ENCODE measurements at places on chromosomes 11 and 22.

DNA sequence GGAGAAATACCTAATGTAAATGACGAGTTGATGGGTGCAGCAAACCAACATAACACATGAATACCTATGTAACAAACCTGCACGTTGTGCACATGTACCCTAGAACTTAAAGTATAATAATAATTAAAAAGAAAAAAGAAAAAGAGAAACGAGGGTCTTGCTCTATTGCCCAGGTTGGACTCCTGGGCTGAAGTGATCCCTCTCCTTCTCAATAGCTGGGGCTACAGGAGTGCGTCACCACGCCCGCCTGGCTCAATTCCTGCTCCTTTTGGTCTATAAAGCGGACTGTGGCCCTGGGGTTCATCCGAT lies 521 bp upstream of the PTS start:
- DNase-seq: no peak

- no peak for DNase-seq
Measured at GRCh38 chr11:11313902-11314692, 39.0 kb downstream of the CSNK2A3 start.

GRCh38 chr11:44775366-44775984 lies 48.7 kb downstream of the TSPAN18 start:
- DNase-seq: peak; percentile 61

DNA sequence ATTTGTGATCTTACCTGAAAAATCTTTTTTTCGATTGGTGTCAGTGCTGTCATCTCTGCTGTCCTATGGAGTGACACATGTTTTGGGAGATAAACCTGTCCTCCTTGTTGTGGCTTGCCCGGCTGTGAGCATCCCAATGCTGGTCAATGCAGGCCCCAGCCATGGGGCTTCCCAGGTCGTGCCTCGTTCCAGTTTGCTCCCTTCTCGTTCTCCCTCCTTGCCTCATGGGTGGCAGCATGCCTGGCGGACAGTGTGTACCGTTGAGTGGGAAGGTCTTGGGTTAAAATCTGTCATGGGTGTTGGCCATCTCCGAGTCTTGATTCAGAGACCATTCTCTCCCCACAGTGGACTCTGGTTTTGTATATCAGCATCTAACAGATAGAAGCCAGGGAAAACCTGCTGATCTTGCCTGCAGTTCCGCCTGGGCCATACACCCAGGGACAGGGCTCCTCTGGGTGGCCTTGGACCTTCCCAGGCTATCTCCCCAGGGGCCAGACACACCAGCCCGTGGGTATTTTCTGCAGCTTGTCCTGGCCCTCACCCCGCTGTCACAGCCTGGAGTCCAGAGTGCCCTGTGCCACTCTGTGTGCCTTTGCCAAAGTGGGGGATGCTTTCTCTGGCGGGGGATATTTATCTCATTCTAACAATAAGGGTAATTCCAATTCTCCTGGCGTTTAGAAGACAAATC lies 208.1 kb downstream of the TBC1D22A start:
- DNase-seq: no peak

DNA sequence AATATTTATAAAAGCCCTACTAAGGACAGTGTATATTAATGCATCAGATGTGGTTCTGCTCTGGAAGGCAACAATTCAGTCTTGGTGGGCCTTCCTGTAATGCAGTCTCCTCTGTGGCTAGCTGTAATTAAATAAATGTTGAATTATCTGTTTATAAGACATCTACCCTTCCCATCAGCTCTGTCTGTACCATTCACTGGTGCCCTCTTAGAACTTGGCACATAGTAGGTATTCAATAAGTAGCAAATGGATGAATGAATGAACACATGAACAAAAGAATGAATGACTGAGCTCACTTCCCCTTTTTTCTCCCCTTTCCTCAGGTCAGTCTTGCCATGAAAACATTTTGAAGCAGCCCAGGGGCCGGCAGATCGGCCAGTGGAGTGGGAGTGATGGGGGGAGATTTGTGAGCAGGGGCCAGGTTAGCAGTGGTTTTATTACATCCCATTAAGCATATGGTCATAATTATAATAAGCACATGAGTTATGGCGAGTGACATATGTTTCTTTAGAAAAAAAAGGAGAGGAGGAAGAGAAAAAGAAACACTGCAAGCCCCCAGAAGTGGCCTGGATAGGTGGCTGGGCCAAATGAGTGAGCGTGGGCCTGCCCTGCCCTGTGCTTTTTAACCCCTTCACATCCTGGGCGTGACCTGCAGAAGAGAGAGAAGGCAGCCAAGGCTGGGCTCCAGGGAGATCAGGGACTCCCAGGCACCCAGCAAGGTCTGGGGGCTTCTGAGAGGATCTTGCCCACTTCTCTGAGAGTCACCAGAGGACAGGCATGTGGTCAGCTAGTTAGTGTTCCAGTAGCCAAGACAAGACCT lies 48.6 kb upstream of the CD82 start:
- DNase-seq: no peak

- no peak for DNase-seq
Measured at GRCh38 chr22:45185718-45186514, 22.2 kb downstream of the NUP50 start.

GRCh38 chr22:24994070-24994763 lies 41.7 kb downstream of the KIAA1671 start:
- peak; percentile 6 for DNase-seq

DNA sequence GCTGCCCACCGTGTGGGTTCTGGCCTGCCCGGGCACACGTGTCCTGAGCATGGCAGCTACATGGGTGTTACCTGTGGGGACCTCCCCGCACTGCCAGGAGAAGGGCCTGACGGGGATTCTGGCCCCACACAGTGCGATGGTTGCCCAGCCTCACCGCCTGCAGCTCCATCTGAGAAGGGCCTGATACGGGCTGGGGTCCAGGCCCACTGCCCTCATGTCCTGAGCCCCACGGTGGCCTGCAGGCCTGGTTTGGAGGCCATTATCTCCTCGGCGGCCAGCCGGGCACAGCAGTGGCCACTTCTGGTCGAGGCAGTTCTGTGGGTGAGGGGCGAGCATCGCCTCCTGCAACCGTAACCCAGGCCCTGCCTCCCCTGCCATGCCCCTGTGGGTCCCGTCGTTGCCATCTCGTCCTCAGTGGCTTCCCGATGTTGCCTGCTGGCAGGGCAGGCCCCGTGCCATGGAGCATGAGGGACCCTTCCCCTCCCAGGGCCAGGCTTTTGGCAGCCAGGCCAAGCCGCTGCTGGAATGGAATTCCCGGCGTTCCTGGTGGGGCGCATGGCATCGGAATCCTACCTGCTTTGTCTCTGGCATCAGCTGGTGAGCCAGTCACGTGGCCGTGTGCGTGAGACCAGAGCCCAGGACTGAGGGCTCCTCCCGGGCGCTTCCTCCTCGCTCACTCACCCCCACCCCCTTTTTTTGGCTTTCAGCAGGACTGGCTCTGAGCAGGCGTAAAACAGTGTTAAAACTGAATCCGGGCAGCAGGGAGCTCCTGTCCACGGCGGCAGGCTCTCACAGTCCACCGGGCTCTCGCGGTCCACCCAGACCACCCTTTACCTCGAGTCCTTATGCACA lies 71.9 kb upstream of the PPARA start:
- no peak for DNase-seq

DNA sequence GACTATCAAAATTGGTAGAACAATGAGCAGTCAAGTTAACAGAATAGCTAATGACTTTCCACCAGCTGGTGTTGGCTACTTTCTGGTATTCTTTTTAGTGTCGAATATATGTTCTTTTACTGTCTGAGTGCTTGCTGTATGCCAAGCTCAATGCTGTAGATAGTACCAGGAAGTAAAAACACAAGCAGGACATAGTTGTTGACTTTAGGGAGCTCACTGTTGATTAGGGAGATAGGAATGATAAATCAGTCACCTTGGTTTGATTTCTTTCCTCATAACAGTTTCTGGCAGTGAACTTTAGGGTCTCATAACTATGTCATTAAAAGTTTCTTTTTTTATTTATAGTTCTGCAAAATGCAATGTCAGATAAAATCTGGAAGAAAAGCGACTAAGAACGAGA lies 9.0 kb downstream of the HMGXB4 start:
- DNase-seq: no peak

DNA sequence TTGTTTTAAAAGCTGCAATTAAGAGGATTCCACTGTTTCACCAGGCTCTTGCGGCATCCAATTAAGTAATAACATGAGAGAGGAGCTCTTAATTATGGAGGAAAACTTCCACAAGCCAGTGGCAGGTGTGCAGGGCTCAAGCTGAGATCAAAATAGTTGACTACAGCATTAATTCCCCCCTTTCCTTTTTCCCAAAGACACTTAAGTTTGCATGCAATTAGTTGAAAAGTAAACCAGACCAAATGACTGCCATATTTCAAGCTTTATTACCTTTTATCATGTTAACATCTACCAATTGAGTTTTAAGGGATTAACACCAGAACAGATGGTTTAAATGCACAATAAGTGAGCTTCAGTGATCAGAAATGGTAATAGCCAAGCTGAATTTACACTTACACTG lies 32.1 kb downstream of the FAM168A start:
- DNase-seq: no peak

GRCh38 chr11:119307219-119307618 lies 9.7 kb downstream of the MCAM start:
- DNase-seq: no peak

- DNase-seq: no peak
Measured at GRCh38 chr11:134904103-134904790, 492.2 kb upstream of the B3GAT1 start.

DNA sequence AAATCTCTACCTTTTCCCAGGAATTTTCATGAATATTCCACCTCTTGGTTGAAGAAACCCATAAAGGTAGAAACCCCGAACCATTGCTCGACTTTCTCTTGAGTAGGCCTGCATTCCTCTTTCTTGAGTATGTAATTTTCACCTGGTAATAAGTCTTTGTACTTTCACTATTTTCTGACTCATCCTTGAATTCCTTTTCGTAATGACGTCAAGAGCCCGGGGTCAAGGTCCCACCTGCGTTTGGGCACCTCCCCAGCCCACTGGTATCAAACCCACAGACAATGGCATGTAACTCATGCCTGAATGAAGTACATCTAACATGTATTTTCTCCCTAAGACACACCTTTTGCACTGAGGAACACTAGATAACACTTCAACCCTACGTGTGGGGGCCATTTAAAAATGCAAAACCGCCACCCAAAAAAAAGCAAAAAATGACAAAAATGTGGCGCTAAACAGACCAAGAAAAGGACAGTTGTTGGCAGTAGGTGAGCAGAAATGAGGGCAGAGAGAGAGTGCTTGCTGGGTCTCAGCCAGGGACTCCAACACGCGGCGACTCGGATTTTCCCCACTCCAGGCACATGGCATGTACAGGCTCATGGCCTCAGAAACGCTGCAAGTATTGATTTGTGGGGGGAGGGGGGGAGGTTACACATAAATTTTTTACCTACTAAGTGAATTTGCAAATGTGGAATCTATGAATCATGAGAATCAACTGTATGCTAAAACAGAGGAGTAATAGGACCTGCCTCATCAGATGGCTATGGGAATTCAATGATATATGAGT lies 4.1 kb upstream of the C11orf24 start:
- DNase-seq: no peak

DNA sequence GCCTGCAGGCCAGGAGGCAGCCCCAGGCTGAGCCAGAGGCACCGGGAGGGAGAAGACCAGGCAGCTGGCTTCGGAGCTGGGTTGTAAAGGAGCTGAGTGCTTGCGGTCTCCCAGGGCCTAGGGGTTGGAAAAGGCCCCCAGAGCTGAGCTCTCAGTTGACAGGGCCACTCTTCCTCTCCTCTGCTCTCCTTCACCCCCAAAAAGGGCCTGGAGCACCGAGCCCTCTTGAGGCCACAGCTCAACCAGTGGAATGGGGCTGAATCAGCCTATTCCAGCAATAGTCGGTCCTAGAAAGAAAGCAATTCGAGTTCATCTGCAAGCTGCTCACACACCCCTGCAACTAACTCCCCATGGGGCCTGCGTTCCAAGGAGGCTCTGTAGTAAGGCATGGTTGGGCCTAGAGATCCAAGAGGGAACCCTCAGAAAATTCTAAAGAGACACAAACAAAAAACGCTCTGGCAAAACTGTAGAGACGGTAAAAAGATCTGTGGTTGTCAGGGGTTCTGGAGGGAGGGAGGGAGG lies 205.0 kb downstream of the BUD13 start:
- DNase-seq: no peak

GRCh38 chr22:45612940-45613339 lies 58.7 kb upstream of the ATXN10 start:
- no peak for DNase-seq

- no peak for DNase-seq
Measured at GRCh38 chr11:98729118-98729517, 291.6 kb upstream of the CNTN5 start.

- no peak for DNase-seq
Measured at GRCh38 chr11:119989159-119989821, 148.6 kb downstream of the TRIM29 start.

- peak; percentile 57 for DNase-seq
Measured at GRCh38 chr11:64226507-64227051, 505 bp downstream of the NUDT22 start.

- no peak for DNase-seq
Measured at GRCh38 chr11:125167954-125168835, 3.6 kb downstream of the PKNOX2 start.

- DNase-seq: no peak
Measured at GRCh38 chr11:127825183-127825582, 762.2 kb downstream of the ETS1 start.

DNA sequence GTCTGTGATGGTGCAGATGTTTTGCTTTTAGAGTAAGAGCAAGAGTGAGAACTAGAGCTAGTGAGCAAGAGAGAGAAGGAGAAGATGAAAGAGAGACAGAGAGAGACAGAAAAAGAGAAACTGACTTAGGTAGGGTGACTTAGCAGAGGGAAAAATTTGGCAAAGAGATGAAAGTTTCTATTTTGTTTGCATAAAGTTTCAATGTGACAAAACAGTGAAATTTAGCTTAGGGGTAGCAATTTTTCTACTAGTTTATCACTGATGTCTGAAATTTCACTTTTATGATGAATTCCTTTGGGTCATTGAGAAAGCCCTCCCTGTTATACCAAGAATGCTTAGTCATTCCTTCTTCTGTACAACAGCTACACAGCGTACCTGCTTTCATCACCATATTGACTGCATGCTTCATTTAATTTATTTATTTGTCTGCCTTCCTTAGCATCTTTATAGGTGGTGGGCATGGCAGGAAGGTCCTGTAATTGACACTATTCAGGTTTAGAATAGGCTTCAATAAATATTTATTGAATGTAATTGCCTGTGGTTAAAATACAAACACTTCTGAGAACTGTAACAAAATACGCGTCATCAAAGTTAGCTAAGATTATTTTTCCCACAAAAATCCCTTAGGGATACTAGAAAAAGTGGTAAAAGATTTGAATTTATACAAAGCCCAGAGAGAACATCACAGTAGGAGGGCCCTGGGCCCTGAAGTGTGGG lies 19.9 kb upstream of the CTSC start:
- no peak for DNase-seq

GRCh38 chr11:10488121-10488933 lies 33.3 kb downstream of the AMPD3 start:
- DNase-seq: no peak

GRCh38 chr11:123392431-123392830 lies 37.6 kb upstream of the GRAMD1B start:
- no peak for DNase-seq

DNA sequence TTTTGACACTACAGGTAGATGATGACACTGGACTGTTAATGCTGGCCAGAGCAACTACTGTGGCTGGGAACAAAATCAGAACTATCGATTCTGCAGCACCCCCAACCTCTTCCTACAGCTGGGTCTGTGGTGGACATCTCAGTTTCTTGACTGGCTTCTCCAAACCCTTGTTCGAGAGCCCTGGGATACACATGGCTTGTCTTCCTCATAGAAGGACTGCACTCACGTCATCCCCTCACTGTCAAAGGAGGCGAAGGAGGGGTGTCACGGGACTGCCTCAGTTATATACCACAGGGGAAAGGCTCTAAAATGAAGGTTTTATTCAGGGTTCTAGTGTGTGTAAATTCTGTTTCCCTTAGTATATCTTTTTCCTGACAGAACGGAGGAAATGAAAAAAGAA lies 44.9 kb downstream of the PITPNB start:
- DNase-seq: no peak

Measured in activated CD4-positive, alpha-beta T cell treated with anti-CD3 and anti-CD28 coated beads for 24 hours (primary cell).